ENCODE measurements at places on chromosomes 1 and 21. TPM values are rescaled to one million over a fixed set of nuclear protein-coding genes. Genes with fewer than 3 reads are reported as not detected.

Gene OR2T11
- not detected for total RNA-seq

Gene TMCC2
- 2.8 TPM for total RNA-seq

Gene HNRNPCL4
- not detected for total RNA-seq

Gene MYBPH
- total RNA-seq = not detected

Gene ZP4
- total RNA-seq = not detected

Gene ZNF648
- not detected for total RNA-seq

Gene GAS5
- 309 TPM for total RNA-seq

Gene DSCAM
- not detected for total RNA-seq

Gene NR1I3
- not detected for total RNA-seq

Gene FOXD3
- total RNA-seq = 1.0 TPM

Gene THEMIS2
- total RNA-seq = 0.51 TPM

Gene GBP5
- total RNA-seq = not detected

Gene ERICH3
- not detected for total RNA-seq

Gene AK5
- 8.7 TPM for total RNA-seq

Gene DMBX1
- total RNA-seq = 0.76 TPM

Gene IL12RB2
- total RNA-seq = not detected

Gene TAL1
- not detected for total RNA-seq

Gene GJA4
- not detected for total RNA-seq

Gene LRRC53
- total RNA-seq = not detected

Gene EFCAB7
- 4.0 TPM for total RNA-seq

Gene CD1D
- total RNA-seq = not detected

Gene LMO4
- 16.6 TPM for total RNA-seq

Gene PRAMEF27
- not detected for total RNA-seq

Gene BLACAT1
- not detected for total RNA-seq

Gene TSACC
- 1.9 TPM for total RNA-seq

Gene CCDC27
- not detected for total RNA-seq

Gene KDF1
- not detected for total RNA-seq

Gene FAM131C
- 16.5 TPM for total RNA-seq

Gene LCE3D
- 0.59 TPM for total RNA-seq

Gene GBP7
- not detected for total RNA-seq

Gene TMEM269
- total RNA-seq = 0.40 TPM

Gene RGS1
- not detected for total RNA-seq

Gene NBPF15
- 20.8 TPM for total RNA-seq

Gene RPTN
- not detected for total RNA-seq

Gene OLFM3
- not detected for total RNA-seq

Gene KCNE2
- not detected for total RNA-seq

Gene CTSE
- total RNA-seq = not detected

Gene FALEC
- 0.39 TPM for total RNA-seq

Gene LPAR3
- total RNA-seq = 0.21 TPM

Gene GPR37L1
- 0.13 TPM for total RNA-seq

Gene ALX3
- not detected for total RNA-seq

Gene OR10R2
- total RNA-seq = not detected

Gene CCDC18
- total RNA-seq = 4.6 TPM

Gene IVL
- total RNA-seq = 0.03 TPM

Gene ADGRB2
- 5.8 TPM for total RNA-seq
